ENCODE measurements at places on chromosomes 7 and 10. TPM values are rescaled to one million over a fixed set of nuclear protein-coding genes. Genes with fewer than 3 reads are reported as not detected.

Gene SUN3
- polyA plus RNA-seq, result not detected

- H3K4me3 ChIP-seq, result no peak overlapping the region
- no peak for DNase-seq
- no peak overlapping the region for H3K27ac ChIP-seq
- H3K36me3 ChIP-seq, result no peaks in the 10 kb centered on the region
- H3K27me3 ChIP-seq, result no peaks in the 10 kb centered on the region
Observed at GRCh38 chr10:96235326-96236089, 35.9 kb downstream of the BLNK start.

Gene DPY19L1
- 0.81 TPM for polyA plus RNA-seq

DNA sequence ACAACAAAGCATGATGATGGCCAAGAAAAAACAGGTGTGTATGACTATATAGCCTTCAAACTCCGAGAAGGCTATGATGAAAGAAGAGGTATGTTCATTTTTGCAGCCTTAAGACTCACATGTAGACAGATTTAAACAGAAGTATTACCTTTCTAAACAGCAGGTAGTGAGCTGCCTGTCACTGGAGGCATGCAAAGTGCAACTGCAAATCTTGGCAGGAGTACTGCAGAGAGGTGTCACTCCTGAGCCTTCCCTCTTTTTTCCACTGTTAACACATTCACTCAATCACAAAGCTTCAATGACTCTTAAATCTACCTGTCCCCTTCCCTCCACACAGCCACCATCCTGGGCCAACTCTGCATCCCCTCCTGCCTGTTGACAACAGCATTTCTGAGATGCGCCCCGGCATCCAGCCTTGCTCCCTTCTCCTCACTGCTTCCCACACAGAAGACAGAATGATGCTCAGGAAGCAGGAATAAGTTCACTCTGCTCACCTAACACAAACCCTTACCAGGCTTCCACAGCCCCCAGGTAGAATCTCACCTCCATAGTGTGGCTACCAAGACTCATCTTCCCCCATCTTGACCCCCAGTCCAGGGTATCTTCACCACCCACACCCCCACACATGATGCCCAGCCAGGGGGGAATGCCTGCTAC is 161.9 kb upstream of the ZMIZ1 start:
- DNase-seq, result no peak
- no peaks in the 10 kb centered on the region for H3K36me3 ChIP-seq
- no peaks in the 10 kb centered on the region for H3K27me3 ChIP-seq
- H3K27ac ChIP-seq, result no peak overlapping the region
- H3K4me3 ChIP-seq, result no peak overlapping the region

DNA sequence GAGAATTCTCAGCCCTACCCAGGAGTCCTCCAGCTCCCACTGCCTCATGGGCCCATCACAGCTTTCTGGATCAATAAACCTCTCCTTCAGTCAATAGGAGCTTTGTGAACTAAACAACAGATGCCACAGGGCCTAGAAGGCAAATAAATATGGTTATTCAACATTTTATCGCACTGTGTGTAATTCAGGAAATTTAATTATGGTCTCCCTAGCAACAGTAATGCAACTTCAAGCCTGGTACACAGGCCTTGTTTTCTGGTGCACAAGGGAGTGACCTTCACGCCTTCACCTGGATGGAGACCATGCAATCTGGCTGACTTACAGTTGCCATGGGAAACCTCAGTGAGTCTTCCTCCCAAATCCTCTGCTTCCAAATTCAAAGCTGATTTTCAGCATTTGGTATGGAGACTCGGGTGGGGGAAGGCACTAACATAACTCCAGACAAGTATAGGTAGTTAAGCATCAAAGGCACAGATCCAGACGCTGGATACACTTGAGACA is 441.0 kb upstream of the NPVF start:
- DNase-seq, result no peak
- no peak overlapping the region for H3K27ac ChIP-seq
- no peaks in the 10 kb centered on the region for H3K27me3 ChIP-seq
- H3K36me3 ChIP-seq, result no peaks in the 10 kb centered on the region
- H3K4me1 ChIP-seq, result no peaks in the 10 kb centered on the region
- no peak overlapping the region for H3K4me3 ChIP-seq

Gene AKR1D1
- not detected for polyA plus RNA-seq

- no peak overlapping the region for H3K27ac ChIP-seq
- H3K27me3 ChIP-seq, result peaks cover 2% of the 10 kb centered on the region
- no peak for DNase-seq
- H3K36me3 ChIP-seq, result no peaks in the 10 kb centered on the region
- no peak overlapping the region for H3K4me3 ChIP-seq
Observed at GRCh38 chr10:14047431-14047830, 283.3 kb downstream of the FRMD4A start.

Gene TMEM176A
- 14.1 TPM for polyA plus RNA-seq

- H3K4me3 ChIP-seq, result no peak overlapping the region
- DNase-seq, result no peak
- no peaks in the 10 kb centered on the region for H3K27me3 ChIP-seq
- no peaks in the 10 kb centered on the region for H3K4me1 ChIP-seq
Observed at GRCh38 chr7:146926841-146927240, 810.2 kb downstream of the CNTNAP2 start.

DNA sequence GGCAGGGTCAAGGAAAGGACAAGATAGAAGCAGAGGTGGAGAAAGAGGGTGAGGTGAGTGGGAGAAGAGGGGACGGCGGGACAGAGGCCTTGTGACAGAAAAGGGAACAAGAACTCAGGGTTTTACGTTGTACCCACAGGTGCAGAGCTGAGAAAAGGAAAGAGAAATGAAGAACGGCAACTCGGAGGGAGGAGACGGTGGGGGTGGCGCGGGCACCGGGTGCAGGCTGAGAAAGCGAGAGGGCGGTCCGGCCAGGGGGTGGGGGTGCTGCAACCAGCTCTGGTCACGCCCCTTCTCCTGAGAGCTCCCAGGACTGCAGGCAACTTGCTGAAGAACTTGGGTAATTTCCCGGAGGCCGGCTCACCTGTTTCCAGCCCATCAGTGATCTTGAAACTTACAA is 65.3 kb downstream of the CARD11 start:
- H3K27me3 ChIP-seq, result peaks cover 29% of the 10 kb centered on the region
- no peak overlapping the region for H3K27ac ChIP-seq
- H3K4me3 ChIP-seq, result no peak overlapping the region
- peak; percentile 16 for DNase-seq
- H3K4me1 ChIP-seq, result peaks cover 26% of the 10 kb centered on the region
- no peaks in the 10 kb centered on the region for H3K36me3 ChIP-seq

- no peak overlapping the region for H3K4me3 ChIP-seq
- no peaks in the 10 kb centered on the region for H3K36me3 ChIP-seq
- no peak for DNase-seq
- no peak overlapping the region for H3K27ac ChIP-seq
Observed at GRCh38 chr7:138979226-138979979, 1.8 kb downstream of the KIAA1549 start.

Gene GATA3
- 0.07 TPM for polyA plus RNA-seq

DNA sequence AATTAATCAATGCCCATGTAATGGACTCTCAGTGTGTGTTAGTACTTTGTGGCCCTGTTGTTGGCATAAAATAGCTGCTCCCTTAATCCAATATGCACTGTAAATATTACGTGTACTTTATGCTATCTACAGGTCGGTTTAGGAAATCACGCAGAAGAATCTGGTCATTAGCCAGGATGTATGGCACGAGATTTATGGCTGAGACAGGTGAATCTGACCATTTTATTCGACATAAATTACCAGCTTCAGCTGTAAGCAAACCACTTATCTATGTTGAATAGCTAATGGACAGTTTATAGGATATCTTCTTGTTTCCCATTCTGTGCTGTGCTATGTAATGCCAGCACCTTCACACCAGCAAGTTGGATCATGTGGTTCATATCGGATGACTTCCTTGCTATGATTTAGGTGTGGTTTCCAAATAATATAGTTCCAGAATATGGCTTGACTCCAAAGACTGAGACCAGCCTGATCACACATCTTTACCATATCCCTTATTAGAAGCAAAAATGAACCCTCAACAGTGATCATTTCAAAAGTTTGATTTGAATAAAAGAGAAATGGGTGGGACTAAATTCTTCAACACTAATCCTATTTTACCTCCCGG is 301.4 kb downstream of the AHR start:
- DNase-seq, result no peak
- no peaks in the 10 kb centered on the region for H3K27me3 ChIP-seq
- H3K36me3 ChIP-seq, result no peaks in the 10 kb centered on the region
- H3K4me1 ChIP-seq, result no peaks in the 10 kb centered on the region
- no peak overlapping the region for H3K27ac ChIP-seq

Gene MAT1A
- polyA plus RNA-seq, result not detected

Data from CD14-positive monocyte (primary cell).